ENCODE measurements at places on chromosomes 6 and 20.

DNA sequence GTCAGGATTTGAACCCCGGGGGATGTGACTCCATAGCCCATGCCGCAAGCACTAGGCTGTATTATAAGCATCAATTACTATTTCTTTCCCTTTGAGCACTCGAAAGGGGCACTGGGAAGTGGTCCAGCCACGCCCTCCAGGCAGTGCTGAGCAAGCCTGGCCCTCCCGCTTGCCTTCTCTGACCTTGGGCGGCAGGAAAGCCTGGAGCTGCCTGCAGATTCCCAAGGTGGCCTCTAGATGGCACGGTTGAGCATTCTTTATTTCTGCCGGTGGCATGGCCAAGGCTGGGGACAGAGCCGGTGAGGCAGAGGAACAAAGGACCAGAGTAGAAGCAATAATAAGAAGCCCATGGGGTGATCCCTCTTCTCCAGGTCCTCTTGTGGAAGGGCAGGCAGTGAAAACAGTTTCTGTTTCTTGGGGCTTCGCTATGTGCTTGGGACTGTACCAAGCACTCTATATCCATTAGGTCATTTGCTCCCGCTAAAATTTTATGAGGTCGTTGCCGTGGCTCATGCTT, 32.0 kb downstream of the ARHGAP40 start:
- DNase-seq, result peak; percentile 55

GRCh38 chr20:9926007-9926406, 87.1 kb upstream of the PAK5 start:
- no peak for DNase-seq

GRCh38 chr6:56663344-56663743, 20.7 kb upstream of the DST start:
- no peak for DNase-seq

DNA sequence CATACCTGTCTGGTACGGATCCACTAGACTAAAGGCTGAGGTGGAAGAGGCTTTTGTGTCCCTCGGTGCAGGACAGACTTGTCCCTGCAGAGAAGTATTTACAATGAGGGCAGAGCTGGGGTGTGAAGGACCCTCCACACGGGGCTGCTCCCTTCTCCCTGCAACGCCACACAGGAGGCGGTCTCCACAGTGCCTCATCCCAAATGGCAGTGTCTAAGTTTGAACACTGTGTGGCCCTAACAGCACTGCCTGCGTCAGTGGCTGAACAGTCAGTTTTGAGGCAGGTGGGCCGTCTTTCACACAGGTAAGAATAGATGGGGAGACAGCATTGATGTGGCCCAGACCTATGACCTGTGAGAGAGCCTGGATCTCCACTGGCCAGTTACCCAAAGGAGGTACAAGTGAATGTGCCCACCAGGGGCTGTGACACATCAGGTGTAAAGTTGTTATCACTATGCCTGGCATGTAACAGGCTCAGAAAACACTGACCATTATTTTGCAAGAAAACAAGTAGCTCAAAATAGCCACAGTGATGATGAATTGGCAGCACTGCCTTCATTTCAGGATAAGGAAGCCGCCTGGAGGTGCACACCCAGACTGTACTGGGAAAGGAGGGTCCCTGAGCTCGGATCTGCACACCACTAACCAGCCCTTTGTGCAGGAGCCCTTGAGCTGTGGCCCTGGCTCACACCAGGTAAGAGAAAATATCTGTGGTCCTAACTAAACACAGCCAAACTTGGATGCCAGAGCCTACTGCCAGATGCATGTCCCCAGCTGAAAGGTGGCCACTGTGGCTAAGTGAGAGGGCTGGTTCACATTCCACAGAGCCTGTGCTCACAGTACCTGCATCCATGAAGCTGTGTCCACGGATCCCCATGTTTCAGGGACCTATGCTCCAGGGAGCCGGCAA, 246.7 kb downstream of the DLL1 start:
- DNase-seq, result peak; percentile 0
